ENCODE measurements at places on chromosomes 3 and 15. TPM values are rescaled to one million over a fixed set of nuclear protein-coding genes. Genes with fewer than 3 reads are reported as not detected.

GRCh38 chr3:124584552-124585391 lies 145.5 kb upstream of the UMPS start:
- DNase-seq = peak; percentile 91

The CAMKV gene
- 0.51 TPM for polyA plus RNA-seq

DNA sequence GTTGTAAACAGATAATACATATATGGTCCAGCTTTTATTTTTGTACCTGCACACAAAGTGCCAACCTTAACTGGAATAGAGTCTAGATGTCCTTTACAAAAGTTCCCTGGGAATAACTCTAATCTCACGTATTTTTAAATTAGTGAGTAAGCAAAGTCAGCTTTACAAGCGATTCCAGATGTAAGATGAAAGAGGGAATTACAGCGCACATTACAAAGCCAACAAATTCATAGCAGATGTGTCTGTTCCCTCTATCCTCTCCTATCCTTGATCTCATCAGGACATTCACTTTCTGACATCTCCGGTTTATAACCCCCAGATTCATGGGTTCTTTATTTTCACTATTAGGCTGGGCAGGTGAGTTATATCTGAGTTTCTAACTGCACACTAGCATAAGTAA lies 406.8 kb upstream of the ZNF385D start:
- no peak for DNase-seq

GRCh38 chr3:132090921-132091320 lies 56.1 kb upstream of the CPNE4 start:
- DNase-seq = no peak

DNA sequence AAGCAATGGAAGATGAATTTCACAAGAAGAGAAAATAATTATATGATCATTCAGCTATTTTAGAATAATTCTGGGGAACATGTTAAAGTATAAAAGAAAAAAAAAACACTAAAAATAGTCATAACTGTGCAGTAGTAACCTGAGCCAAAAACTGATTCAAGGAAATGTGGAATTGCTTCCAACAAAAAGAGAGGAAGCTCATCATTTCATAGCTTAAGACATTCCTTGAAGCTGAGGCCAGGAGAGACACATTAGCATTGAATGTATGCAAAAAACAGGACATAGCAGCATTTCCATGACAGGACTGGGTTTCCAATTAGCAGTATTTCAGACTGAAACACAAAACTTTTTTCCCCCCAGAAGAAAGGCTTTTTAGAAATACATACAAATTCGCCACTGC lies 27.7 kb upstream of the LRRN1 start:
- DNase-seq = no peak

The PRR20G gene
- not detected for polyA plus RNA-seq

The EBLN2 gene
- 1.4 TPM for polyA plus RNA-seq

DNA sequence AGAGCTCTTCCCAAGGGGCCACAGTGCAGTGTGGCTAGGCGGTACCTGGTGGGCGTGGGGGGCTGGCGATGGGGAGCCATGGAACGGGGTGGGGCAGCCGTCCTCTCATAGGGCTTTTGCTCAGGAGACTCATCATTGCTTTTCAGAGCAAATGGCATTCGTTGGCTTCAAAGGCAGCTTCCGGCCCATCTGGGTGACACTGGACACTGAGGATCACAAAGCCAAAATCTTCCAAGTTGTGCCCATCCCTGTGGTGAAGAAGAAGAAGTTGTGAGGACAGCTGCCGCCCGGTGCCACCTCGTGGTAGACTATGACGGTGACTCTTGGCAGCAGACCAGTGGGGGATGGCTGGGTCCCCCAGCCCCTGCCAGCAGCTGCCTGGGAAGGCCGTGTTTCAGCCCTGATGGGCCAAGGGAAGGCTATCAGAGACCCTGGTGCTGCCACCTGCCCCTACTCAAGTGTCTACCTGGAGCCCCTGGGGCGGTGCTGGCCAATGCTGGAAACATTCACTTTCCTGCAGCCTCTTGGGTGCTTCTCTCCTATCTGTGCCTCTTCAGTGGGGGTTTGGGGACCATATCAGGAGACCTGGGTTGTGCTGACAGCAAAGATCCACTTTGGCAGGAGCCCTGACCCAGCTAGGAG lies 40.8 kb downstream of the MESD start:
- no peak for DNase-seq

GRCh38 chr3:79081335-79081734 lies 686.5 kb downstream of the ROBO1 start:
- no peak for DNase-seq

DNA sequence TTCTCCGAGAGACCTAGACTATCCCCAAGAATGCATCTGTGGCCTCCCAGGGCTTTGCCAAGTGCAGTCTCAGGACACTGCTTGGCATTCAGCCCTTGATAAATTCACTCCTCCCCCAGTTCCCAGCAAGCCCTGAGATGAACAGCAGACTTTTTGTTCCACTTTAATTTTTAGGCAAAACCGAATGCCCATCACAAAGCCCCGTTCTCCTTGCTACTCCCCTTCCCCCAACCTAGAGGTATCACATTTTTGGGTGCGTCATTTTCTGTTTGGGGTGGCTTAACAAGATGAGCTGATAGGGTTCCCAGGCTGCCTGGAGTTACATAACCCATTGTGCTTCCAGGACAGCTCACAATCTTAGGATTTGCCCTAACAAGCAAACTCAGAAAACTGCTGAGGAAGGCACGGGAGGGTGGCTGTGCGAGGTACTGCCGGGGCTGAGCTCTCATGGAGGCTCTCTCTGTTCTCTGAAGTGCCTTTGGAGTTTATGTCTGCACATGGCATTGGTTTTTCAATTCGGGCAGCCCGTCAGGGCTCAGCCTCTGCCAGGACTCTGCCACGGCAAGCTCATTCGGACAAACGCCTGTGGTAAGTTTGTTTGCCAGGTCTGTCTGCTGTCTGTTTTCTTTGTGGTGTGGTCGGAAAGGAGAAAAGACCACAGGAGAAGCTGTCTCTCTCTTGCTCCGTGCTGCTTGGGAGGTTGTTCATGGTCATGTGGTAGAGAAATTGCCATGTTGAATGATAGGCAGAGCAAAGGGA lies at the start of gene TRAK1:
TRAK1 (plus strand) TSS at position 385 of the 759 bp plus-strand sequence; CDS start at position 498, 113 bp downstream.
- no peak for DNase-seq

GRCh38 chr3:5122741-5123706 lies 932 bp downstream of the ARL8B start:
- DNase-seq = peak; percentile 33

DNA sequence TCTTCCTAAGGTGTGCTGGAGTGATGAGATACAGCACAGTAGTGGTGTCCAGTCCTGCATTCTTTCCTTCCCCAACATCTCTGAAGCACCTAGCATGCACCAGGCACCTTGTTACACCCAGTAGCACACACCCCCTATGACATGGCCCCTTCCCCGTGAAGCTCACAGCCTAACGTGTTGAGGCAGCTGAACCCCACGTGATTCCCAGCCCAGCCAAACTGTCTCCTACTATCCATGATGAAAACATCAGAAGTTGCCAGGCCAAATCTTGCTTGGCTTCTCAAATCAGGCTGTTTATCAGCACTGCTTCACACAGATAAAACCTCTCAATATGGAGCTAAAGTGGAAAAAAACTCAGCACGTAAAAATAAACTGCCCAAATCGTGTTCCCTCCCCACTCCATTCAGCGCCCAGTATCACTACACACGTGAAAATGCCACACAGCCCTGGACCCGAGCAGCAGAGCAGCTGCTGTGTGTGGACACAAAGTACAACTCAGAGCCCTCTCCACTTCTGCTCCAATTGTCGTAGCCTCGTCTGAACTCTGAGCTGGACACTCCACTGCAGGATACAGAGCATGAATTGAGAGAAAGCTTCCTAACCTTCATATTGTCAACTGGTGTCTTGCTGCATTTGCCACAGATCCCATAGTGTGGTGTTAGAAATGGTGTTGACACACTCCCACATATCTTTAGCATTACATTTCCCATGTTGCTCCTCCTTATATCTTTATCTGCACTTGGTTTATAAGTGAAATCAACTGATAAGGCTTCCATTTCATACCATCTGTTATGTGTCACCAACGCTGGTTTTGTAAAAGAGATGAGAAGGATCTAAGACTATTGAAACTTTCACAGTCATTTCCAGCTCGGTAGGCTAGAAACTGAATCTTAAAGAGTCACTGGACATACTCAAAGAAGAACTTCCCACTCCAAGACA lies 279.8 kb downstream of the RORA start:
- no peak for DNase-seq

Data from A549 (cell line).